ENCODE measurements at places on chromosomes 6 and 20.
A peak's percentile ranks its signal among the peaks of the same experiment; 100 is the strongest.

DNA sequence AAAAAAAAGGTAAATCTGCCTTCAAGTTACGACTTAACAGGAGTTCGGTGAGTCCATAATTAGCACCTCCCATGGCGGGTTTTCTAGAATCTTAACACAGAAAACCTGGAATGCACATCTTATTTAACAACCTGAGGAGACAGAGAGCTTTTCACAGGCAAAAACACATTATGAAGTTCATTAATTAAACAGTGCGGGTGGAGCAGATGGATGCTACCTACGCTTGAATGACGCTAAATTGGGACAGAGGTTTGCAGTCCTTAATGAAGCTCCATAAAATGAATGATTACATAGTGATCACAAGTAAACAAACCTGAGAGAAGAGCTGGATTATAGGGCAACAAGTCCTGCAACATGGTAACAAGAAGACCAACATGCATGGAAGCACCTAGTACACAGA, 81.0 kb downstream of the INSM1 start:
- no peak for DNase-seq

DNA sequence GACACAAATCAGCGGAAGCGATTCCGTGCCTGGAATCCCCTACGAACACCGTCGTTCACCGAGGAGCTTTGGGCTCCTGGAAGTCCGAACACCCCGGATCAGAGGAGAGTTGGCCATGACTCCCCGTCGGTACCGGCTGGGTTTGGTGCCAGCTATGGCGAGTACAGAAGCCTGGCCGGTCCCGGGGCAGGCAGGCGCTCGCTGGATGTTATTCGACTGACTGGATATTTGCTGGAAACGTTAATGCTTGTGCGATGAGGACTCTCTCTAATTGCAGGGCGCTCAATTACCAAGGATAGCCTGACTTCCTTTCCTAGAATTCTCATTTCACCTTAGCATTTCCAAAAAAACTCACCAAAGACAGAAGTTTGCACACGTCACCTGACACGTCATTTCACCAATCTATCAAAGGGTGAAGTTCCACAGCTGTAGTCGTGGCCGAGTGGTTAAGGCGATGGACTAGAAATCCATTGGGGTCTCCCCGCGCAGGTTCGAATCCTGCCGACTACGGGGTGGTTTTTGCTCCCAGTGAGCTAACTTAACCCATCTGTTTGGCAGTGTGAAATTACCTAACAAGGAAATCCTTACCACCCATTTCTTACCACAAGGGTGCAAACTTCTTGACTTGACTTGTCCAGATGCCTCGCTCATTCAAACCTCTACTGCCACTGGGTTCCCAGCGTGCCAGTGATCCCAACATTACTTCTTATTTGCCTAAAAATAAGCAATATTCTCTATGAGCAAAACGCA, 22.7 kb upstream of the ZNF184 start:
- peak; percentile 93 for DNase-seq

- DNase-seq: no peak
These were observed 15.1 kb upstream of the SYNJ2 start for GRCh38 chr6:157966589-157966977.

GRCh38 chr6:152600022-152600421, 37.1 kb downstream of the SYNE1 start:
- DNase-seq: no peak

DNA sequence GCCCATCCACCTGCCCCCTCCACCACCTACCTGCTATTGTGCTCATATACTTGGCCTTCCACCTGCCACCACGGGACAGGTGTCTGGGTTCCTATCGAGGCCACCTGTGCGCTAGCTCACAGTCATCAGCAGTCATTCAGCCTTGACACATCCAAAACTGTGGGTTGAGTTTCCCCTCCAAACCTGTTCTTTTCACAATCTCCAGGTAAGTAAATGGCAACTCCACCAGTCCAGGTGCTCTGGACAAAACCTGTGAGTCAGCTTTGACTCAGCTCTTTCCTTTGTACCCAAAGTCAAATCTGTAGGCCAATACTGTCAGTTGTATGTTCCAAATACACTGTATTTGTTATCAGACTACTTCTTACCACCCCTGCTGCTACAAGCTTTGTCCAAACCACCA, 52.6 kb downstream of the SPTLC3 start:
- no peak for DNase-seq

DNA sequence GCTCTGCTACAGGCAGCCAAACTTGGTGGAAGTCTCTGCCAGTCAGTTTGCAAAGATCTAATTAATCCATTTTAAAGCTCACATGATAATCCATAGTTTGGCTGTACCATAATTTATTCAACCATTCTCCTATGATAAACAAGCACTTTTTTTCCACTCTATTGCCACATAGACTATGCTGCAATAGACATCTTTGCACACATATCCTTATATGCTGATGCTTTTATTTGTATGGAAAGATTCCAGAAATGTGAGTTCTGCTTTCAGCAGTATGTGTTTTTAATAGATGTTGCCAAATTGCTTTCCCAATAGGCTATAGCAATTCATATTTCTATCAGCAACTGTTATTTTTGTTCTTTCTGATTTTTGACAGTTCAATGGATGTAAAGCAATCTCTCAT, 628.0 kb downstream of the KIF16B start:
- DNase-seq: no peak

DNA sequence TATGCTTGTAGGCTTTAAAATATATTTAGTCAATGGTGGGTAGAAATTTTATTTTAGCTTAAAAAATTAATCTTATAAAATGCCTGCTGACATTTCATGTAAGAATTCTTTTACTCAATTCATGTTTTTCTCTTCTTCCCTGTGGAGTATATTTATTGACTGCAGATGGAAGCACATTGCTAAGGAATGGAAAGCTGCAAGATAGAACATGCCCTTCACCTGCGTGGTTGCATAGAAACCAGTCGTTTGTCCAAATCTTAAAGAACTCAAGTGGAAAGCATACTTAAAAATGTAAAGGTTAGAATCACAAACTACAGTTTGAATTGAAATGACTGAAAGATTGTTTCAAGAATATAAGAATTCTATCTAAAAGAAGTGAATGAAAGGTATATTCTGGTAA, 30.7 kb downstream of the C6orf163 start:
- no peak for DNase-seq

- DNase-seq: no peak
These were observed 19.7 kb upstream of the OGFRL1 start for GRCh38 chr6:71268735-71269437.

DNA sequence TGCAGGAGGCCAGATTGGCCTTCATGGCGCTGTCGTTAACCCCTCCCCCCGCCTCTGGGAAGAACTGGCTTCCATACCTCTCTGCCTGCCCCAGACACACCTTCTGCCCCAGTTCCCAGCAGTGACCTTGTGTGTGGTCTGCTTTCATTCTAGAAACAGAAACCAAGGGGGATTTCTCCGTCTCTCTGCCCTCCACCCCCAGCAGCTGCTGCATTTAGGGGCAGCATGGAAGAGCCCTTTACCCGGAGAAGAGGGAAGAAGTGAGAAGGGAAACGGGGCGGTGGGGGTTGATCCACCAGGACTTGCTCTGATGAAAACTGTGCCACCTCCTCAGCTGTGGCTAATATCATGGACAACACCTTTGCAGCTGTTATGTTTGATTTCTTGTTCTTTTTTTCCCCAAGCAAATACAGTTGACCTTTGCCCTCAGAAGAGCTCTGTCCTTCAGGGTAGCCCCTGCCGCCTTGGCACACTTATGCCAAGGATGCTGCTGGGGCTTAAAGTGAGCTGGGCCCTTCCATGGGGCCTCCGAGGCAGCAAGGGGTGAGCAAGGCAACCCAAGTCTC, 6.1 kb downstream of the GLP1R start:
- DNase-seq: no peak

- DNase-seq: no peak
These were observed 127.8 kb upstream of the SLC22A23 start for GRCh38 chr6:3584606-3585005.

DNA sequence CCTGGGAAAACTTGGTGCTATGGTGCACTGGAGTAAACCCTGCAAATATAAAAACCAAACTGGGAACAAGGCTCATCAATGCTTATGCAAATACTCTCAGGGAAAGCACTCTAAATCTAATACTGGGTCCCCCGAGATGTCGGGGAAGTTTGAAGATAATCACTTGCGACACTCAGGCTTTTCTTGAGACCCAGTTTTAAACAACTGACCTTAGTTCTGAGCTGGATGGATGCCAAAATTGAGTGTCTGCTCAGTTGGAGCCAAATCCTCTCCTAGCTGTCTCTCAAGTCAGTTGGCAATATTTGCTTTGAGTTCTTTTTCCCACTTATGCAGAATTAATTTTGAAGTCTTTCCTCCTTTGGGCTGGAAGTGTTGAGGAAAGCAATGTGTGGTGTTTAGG, 75.5 kb upstream of the CD2AP start:
- no peak for DNase-seq

DNA sequence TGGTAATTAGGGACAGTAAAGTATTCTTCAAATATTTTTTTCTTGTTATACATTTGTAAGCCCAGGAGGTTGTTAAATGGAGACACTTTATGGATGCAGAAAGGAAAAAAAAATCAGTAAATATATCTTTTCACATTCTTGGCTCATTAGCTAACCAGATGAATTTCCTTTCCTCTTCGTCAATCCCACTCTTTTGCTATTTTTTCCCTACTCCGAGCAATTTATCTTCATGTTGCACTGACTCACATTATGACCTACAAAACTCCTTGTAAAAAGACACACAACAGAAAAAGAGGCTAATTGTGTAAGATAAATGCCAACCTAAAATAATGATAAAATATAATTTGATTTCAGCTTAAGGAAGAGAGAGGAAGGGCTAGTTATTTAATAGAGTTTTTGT, 472.9 kb upstream of the ZNF337 start:
- DNase-seq: no peak

DNA sequence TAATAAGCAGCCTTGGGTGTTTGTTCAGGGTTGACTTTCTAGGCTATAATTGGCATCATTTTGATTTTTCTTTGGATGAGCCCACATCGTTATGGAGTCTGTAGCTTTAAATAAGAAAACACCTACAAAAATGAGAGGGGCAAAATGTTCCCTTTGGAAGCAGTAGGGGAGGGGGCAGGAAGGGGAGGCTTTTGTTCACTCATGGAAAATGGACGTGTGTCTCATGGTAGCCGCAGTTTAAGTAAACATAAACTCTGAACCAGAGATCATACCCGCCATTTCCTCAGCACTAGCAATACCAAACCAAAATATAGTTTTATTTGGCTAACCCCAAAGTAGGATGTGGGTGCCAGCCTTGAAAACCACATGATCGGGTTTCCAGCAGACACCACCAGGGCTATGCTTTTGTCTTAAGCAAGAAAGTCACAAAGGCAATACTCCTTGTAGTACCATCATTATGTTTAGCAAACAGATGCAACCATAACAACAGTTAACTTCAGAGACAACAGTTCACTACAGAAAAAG, 572.5 kb upstream of the JAG1 start:
- DNase-seq: no peak

- DNase-seq: no peak
These were observed 83.5 kb upstream of the CCN6 start for GRCh38 chr6:111970426-111970825.

GRCh38 chr6:34370361-34370760, 22.1 kb downstream of the NUDT3 start:
- no peak for DNase-seq

DNA sequence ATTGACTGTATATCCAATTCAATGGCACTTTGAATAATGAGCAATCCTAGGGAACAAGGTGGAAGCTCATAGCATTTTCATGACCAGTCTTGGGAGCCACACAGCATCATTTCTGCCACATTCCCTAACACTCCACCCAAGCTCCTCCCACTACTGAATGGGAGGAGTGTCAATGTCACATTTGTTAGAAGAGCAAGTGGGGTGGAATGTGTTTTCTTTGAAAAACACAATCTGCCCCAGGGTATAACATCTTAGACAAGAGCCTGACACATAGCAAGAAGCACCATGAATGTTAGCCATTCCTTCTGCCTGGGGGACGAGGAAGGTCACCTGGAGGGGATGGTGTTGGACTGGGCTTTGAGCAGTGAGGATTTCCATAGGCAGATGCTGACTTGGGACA, 258.3 kb upstream of the PMEPA1 start:
- DNase-seq: no peak

GRCh38 chr6:121437851-121438651, 2.6 kb downstream of the GJA1 start:
- DNase-seq: no peak

- DNase-seq: no peak
These were observed 706.2 kb upstream of the GJE1 start for GRCh38 chr6:141426400-141426980.

DNA sequence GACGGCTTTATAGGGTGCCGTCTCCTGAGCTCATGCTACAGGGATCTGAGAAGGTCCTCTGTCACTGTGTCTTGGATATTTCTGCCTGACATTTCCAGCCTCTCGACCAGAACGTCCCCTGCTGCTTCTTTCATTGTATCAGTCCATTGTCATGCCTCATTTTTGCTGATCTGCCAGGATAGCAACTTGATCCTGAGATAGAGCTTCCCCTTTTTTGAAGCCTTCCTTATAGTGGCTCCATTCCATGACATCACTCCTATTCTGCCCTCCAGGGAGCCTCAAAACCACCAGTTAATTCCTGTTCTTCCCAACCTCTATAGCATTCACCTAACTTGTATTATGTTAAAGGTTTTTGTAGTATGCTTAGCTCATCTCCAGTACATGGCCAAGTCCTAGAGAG, 431.8 kb upstream of the NOX3 start:
- no peak for DNase-seq

GRCh38 chr6:157822245-157823000, 623 bp upstream of the SNX9 start:
- no peak for DNase-seq

All from activated CD4-positive, alpha-beta T cell treated with anti-CD3 and anti-CD28 coated beads, Interleukin-10, Interleukin-2, amounts not matched to agents 100 ng/mL and 50 ng/mL, durations not matched to agents 16 hours and 8 hours (primary cell).